ENCODE measurements at places on chromosomes 4 and X. TPM values are rescaled to one million over a fixed set of nuclear protein-coding genes. Genes with fewer than 3 reads are reported as not detected.

COMMD8 gene
- 18.5 TPM for total RNA-seq

DNA sequence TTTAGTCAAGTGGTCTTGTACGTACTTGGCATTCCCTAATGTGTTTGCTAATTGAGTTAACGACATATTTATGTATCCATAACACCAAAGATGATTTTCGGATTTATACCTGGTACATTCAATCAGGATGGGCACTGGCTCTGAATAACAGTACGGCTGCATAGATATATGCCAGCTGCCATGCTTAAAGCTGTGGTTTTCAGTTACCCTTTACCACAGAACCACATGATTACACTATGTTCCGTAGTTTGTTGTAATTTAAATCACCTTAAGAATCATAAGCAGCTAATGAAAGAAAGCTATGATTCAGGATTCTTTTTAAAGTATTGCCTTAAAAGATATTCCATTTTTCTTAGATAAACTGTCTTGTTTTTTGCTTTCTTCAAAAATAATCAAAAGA lies 53.6 kb downstream of the FIP1L1 start:
- H3K4me1 ChIP-seq, result no peaks in the 10 kb centered on the region
- DNase-seq, result no peak
- H3K36me3 ChIP-seq, result peaks cover 21% of the 10 kb centered on the region
- no peak overlapping the region for H3K27ac ChIP-seq
- no peaks in the 10 kb centered on the region for H3K27me3 ChIP-seq

GPRIN3 gene
- 5.2 TPM for total RNA-seq

SLC9B1 gene
- 3.3 TPM for total RNA-seq

DNA sequence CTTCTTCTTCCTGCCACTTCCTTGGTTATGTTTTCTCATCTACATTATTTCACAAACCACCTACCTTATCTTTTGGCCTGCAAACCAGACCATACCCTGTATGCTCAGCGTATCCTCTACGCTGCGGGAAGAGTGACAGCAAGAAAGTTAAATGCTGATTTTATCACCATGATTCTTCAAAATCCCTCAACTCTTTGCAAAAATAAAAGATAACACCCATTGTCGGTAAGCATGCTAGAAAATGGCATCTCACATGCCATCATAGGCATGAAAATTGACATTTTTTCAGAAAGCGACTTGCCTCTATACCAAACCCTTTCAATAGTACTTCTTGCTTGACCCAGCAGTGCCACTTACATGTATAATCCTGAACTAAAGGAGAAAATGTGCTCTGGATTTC lies 102.0 kb downstream of the HPGD start:
- H3K27me3 ChIP-seq, result no peaks in the 10 kb centered on the region
- H3K4me1 ChIP-seq, result peaks cover 7% of the 10 kb centered on the region

CD40LG gene
- total RNA-seq, result not detected

MAGEC2 gene
- total RNA-seq, result not detected

GPR82 gene
- not detected for total RNA-seq
